Putamen (tissue), 1 donor: ENCODE measurements at places on chromosomes 2 and 18.

DNA sequence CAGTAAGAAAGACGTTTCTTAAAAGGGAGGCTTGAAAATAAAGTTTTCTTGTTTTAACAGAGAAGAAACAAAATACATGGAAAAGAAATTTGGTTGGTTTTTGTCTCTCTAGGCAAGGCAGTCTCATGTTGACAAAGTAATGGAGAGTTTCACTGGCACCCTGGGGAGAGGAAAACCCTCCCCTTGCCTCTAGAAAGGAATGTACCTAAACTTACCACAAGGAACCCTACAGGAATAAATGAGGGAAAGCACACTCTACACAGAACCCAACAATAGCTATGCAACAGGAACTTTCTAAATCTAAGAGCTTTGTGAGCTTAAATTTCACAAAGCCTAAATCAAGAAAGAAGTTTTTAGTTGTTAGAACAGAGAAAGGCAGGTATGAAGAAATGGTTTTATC, 37.0 kb downstream of the FIGN start:
- no peak for DNase-seq

DNA sequence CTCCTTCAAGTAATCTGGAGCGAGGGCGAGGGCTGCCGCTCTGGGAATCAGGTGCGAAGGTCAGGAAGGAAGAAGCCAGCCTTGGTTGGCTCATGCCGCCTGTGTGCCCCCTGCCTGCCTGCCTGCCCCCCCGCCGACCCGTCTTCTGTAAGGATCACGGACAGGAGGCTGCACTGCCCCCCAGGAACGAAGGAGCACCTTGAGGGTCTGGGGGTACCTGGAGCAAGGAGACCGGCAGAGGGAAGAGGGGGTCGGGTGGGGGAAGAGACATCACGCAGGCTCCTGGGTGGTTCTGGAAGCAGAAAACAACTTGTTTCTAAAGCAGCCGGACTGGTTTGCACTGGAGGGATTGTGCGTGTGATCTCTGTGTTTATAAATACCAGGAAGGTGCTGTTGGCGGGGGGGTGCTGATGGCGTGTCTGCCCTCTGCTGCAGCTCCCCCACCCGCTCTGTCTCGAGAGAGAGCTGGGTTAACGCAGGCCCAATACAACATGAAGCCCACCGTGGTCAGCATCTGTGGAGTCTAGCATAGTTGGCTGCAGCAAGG, 1.7 kb downstream of the FOSL2 start:
- no peak for DNase-seq

DNA sequence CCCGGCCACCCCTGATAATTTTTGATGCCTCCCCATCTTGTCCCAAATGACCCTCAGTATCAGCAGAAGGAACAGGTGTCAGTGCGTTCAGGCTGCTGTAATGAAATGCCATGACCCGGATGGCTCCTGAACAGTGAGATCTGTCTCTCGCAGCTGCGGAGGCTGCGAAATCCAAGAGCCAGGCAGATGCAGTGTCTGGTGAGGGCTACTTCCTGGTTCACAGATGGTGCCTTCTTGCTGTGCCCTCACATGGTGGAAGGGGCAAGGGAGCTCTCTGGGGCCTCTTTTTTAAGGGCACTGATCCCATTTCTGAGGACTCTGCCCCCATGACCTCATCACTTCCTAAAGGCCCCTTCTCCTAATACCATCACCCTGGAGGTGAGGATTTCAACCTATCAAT, 152.2 kb downstream of the TWIST2 start:
- DNase-seq: no peak

GRCh38 chr2:147718831-147719230, 126.0 kb upstream of the ACVR2A start:
- DNase-seq: no peak
